Activated T-helper 2 cell treated with anti-CD3 and anti-CD28 coated beads, Interferon-gamma antibody, Interleukin-2, Interleukin-4, amounts not matched to agents 10 μg/mL and 5 μg/mL and 100 μg/mL, durations not matched to agents 14 hours and 24 hours and 36 hours (primary cell): ENCODE measurements at places on chromosomes 6 and 20.

DNA sequence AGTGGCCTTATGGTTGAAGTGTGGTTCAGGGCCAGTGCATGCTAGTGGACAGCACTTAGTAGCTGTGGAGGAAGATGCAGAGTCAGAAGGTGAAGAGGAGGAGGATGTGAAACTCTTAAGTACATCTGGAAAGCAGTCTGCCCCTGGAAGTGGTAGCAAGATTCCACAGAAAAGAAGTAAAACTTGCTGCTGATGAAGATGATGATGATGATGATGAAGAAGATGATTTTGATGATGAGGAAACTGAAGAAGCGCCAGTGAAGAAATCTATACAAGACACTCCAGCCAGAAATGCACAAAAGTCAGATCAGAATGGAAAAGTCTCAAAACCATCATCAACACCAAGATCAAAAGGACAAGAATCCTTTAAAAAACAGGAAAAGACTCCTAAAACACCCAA, 28.9 kb downstream of the MDFI start:
- DNase-seq = no peak

DNA sequence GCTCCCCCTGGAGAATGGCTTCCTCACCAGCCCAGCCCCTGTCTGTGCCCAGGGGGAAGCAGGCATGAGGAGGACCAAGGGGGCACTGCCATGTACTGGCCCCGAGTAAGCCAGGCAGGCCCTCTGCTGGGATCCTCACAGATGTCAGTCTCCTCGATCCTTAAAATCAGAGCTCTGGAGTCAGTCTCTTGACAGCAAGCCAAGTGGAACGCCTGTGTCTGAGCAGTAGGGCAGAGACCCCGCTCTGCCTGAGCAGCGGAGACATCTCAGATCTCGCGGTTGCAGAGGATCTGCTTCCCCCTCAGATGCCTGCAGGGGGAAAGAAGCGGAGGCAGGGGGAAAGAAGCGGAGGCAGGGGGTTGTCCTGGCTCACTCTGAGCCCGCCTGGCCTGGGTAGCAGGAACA, 92.6 kb downstream of the SNX5 start:
- DNase-seq = no peak

- no peak for DNase-seq
Observed at GRCh38 chr6:162267641-162268040, 459.9 kb downstream of the PRKN start.

DNA sequence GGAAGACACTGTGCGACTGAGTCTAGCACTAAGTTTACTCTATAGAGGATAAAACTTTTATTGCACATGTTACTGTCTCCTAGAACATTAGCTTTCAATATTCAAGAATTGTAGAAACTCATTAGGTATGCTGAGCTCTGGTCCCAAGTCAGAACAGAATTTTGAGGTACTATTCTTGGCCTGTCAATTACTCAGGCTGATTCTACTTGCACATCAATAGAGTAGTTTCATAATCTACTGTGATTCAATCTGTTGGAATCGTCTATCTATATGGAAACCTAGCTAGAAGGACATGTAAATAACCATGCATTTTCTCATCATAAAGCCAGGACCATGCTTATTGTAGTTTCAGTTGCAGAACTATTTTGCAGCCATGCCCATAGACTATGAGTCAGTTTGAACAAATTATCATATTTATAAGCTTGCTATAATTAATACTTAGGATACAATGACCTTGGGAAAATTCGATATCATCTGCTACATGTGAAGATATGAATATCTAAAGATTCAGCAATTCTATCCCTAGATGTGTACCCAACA, 41.6 kb downstream of the FLRT3 start:
- no peak for DNase-seq

GRCh38 chr20:46226602-46227001, 81.7 kb downstream of the CDH22 start:
- DNase-seq = no peak

- no peak for DNase-seq
Observed at GRCh38 chr6:109197061-109197460, 101.8 kb downstream of the CEP57L1 start.

- DNase-seq = no peak
Observed at GRCh38 chr6:25835442-25836283, 3.8 kb upstream of the SLC17A1 start.

- no peak for DNase-seq
Observed at GRCh38 chr20:4090756-4091489, 75.6 kb upstream of the RNF24 start.

DNA sequence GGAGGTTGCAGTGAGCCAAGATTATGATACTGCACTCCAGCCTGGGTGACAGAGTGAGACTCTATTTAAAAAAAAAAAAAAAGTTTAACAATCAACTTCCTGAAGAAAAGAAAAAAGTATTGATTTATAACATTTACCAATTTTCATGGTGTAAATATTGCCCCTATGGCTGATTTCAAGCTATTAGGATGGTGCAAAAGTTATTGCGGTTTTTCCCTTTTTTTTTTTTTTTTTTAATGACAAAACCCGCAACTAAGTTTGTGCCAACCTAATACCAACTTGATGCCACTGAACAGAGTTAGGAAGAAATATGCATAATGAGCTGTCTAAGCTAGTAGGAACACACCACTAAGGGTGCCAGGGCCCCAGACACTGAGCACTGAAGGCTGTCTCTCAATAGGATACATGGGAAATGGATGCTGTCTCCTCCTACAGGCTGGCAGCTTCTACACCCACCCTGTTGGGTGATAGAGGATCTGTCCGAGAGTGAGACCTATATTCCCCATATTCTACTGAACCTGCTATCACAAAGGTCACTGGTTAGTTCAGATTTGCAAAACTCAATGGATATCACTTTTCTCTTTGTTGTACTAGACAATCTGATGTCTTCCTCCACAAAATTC, 6.5 kb upstream of the PERP start:
- no peak for DNase-seq

- DNase-seq = no peak
Observed at GRCh38 chr20:63913768-63914167, 18.8 kb downstream of the DNAJC5 start.

- DNase-seq = no peak
Observed at GRCh38 chr6:15288856-15289255, 43.0 kb downstream of the JARID2 start.

- DNase-seq = no peak
Observed at GRCh38 chr6:156885562-156885961, 108.4 kb downstream of the ARID1B start.

DNA sequence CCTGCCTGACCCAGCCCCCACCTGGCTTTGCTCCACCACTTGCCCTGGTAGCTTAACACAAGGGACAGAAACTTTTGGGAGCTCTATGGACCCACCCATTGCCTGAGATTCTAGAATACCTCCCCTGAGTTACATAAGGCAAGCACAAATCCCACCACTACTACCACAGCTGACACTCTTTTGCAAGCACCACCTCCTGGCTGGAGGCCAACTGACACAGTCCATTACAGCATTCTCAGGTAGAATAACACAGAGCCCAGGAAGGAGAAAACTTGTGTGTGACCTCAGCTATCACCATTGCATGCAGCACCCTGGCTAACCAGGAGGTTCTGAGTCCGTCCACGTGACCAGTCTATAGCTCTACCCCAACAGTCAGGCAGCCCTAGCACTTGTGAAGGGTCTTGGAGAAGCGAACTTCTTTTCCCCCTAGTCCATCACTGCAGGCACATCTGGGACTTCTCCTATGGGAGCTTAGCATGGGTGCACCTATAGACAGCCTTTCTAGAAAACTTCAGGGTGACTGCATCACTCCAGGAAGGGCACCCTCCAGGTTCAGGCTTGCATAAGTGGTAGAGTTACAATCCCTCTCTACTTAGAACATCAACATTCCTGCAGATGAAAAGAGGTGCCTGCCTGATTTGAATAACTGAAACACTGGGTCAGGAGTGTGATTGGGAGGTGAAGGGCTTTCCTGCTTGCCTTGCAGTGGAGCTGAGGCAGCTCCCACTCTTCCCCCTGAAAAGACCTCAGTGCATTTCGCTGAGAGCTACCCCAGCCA, 30.1 kb downstream of the CITED2 start:
- no peak for DNase-seq

- no peak for DNase-seq
Observed at GRCh38 chr6:30044630-30045029, 16.4 kb upstream of the POLR1H start.

- DNase-seq = peak; percentile 43
Observed at GRCh38 chr20:62925420-62926228, 681 bp downstream of the DIDO1 start.

DNA sequence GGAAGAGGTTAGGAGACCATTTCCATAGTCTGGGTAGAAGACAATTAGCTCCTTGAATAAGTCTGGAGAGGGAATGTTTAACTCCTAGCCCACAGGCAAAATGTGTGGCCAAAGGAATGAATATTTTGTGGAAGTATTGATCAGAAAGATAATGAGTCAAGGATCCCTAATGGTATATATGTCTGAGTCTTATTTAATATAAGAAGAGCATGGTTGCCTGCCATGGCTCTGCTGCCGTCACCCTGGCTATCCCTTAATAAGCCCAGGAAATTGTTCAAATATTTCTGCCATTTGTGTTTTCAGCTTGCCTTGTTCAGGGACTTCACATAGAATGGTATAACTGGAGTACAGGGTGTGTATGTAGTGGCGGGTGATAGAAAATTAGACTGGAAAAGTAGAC, 18.1 kb upstream of the CALHM6 start:
- DNase-seq = no peak

DNA sequence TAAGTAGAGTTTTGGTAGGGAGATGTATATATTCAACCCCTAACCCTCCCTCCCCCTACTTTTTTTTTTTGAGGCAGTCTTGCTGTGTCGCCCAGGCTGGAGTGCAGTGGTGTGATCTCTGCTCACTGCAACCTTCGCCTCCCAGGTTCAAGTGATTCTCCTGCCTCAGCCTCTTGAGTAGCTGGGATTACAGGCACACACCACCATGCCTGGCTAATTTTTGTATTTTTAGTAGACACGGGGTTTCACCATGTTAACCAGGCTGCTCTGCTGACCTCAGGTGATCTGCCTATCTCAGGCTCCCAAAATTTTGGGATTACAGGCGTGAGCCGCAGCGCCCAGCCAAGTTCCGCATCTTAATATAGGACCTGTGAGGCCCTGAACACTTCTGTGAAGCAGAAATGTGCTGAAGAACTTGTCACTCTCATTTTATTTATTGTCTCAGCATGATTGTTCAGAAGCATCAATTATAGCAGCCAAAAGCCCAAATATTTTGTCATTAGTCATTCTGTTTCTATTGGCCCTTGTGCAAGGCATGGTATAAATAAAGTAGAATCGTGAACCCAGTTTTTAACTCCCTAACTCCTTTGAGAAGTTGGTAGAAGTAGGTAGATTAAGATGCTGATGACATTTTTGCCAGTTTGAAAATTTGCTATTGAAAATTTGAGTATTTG, 19.4 kb downstream of the DSTN start:
- DNase-seq = no peak

- no peak for DNase-seq
Observed at GRCh38 chr6:109516929-109517328, 33.9 kb upstream of the ZBTB24 start.

- DNase-seq = no peak
Observed at GRCh38 chr6:16872543-16873235, 111.4 kb upstream of the ATXN1 start.

- DNase-seq = no peak
Observed at GRCh38 chr6:53833155-53833554, 38.4 kb downstream of the LRRC1 start.

DNA sequence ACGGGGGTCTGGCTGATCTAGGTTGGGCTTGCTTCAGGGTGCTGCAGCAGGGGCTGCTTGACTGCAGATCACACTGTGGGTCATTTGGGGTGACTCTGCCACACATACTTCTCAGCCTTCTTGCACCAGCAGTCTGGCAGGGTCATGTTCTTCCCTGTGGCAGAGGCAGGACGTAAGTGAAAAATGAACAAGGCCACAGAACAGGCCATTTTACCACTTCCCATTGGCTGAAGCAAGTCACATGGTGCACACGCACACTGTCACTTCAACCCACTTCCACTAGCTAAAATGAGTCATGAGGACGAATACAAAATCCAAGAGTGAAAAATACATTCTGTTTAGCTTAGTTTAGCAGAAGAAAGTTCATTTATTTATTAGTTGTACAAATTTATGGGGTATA, 168.6 kb upstream of the GGTLC1 start:
- no peak for DNase-seq

- no peak for DNase-seq
Observed at GRCh38 chr6:13517116-13517515, 29.7 kb upstream of the GFOD1 start.

DNA sequence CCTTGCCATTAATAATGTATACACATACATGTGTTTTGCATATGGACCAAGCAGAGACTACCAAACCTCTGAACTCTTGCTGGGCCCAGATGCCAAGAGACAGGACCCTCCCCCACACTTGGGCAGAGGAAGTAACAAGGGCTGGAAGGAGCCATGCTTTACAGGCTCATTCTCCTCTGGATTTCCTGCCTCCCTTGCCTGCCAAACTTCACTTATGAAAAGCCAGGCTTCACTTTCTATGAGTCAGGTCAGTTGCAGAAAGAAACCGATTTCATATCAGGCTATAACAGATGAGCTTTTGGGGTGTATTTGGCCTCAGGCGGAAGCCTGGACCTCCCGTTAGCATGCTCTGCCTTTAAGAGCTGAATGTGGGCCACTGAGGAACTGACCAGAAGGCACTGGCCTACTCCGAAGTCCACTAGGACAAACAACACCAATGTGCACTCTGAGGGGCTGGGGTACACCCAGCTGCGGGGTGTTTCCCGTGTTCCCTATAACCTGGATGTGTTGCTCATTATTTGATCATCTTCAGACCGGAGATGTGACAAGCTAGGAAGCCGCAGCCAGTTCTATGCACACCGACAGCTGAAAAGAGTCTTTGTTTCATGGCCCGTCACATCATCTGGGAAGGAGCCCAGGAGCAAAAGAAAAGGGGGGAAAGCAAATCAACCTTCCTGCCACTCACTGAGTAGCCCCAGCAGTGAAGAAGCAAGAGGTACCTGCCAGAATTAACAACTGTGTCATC, 28.5 kb downstream of the HAO1 start:
- DNase-seq = no peak

DNA sequence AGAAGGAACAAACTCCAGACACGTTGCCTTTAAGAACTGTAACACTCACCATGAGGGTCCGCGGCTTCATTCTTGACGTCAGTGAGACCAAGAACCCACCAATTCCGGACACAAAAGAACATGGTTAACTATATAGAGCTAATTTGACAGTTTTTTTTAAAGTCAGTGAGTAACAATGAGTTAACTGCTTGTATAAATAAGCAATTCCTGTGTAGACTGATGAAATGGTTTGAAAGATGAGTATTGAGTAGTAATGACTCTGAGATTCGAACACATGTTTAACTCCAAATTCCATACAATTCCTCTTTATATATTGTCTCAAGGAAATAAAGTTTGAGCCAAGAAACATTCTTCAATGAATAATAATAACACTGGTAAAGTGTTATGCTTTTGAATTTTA, 478.0 kb downstream of the MMUT start:
- no peak for DNase-seq

GRCh38 chr6:150254770-150255169, 111.9 kb downstream of the PPP1R14C start:
- DNase-seq = no peak

DNA sequence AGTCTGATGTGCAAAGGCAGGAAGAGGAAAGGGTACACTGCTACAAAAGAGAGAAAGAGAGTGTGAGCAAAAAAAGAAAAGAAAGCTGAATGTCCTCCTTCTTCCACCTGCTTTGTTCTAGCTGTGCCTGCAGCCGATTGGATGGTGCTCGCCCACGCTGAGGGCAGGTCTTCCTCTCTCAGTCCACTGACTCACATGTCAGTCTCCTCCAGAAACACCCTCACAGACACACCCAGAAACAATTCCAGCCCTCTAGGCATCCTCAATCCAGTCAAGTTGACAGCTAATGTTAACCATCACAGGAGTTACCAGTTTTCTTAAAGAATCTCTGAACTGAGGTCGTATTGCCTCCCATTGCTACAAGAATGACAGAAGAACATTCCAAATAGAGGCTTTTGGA, 411.9 kb upstream of the SASH1 start:
- no peak for DNase-seq
